ENCODE measurements at places on chromosomes 3 and 15. TPM values are rescaled to one million over a fixed set of nuclear protein-coding genes. Genes with fewer than 3 reads are reported as not detected.

The PLA2G4E gene
- not detected for total RNA-seq

DNA sequence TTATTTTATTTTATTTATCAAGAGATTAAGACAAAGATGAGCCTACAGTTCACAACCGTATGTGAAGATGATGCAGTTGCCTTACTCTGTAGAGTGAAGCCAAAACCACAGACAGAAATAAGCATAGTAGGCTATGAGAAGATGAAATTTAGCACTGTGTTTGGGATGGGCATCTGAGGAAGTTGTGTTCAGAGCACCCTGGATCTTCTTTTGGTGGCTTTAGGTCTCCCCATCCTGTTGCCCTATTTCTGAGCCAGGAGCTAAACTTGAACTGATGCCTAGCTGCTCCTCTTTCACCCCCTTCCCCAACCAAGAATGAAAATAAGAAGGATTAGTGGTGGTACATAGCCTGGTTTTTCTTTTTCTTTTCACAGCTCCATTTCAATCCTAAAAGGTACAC is 328.1 kb upstream of the TBL1XR1 start:
- no peak for DNase-seq
- peaks cover 19% of the 10 kb centered on the region for H3K4me1 ChIP-seq
- peaks cover 2% of the 10 kb centered on the region for H3K36me3 ChIP-seq
- H3K27me3 ChIP-seq = peaks cover 3% of the 10 kb centered on the region
- H3K27ac ChIP-seq = no peak overlapping the region

GRCh38 chr3:138861798-138862197 is 27.1 kb upstream of the PIK3CB start:
- no peaks in the 10 kb centered on the region for H3K36me3 ChIP-seq
- no peak overlapping the region for H3K27ac ChIP-seq
- no peak overlapping the region for H3K4me3 ChIP-seq
- H3K27me3 ChIP-seq = no peaks in the 10 kb centered on the region
- no peaks in the 10 kb centered on the region for H3K4me1 ChIP-seq

GRCh38 chr3:49868862-49869466 is 742 bp downstream of the CAMKV start:
- H3K27ac ChIP-seq = no peak overlapping the region
- H3K27me3 ChIP-seq = peaks cover 34% of the 10 kb centered on the region
- DNase-seq = no peak
- no peaks in the 10 kb centered on the region for H3K4me1 ChIP-seq

Data from activated T-helper 1 cell treated with anti-CD3 and anti-CD28 coated beads, Interleukin-12 subunit alpha, Interleukin-12 subunit beta, Interleukin-2, Interleukin-4 antibody, amounts not matched to agents 30 ng/mL and 10 ng/mL and 1 ng/mL, durations not matched to agents 14 hours and 24 hours and 36 hours (primary cell).